ENCODE measurements at places on chromosomes 13 and 19. TPM values are rescaled to one million over a fixed set of nuclear protein-coding genes. Genes with fewer than 3 reads are reported as not detected.

Gene MYO16
- 0.15 TPM for total RNA-seq

Gene ZNF433
- 9.5 TPM for total RNA-seq

Gene PABPC3
- 0.04 TPM for total RNA-seq

DNA sequence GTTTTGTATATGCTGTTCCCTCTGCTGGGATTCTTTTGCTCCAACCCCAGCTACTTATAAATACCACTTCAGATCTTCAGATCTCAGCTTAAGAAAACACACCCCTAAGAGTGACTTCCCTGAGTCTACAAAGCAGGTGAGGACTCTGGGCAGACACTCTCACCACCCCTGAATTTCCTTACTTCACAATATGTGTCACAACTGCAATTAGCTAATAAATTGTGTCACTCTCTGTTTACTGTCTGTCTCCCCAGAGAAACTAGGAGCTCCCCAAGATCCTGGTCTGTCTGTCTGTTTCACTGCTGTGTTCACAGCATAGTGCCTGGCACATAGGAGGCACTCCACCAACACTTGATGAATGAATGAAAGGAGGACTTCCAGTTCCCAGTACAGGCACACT is 14.4 kb downstream of the CEBPA start:
- H3K4me3 ChIP-seq, result no peak overlapping the region
- H3K27me3 ChIP-seq, result no peaks in the 10 kb centered on the region
- H3K4me1 ChIP-seq, result peaks cover under 1% of the 10 kb centered on the region
- no peak for DNase-seq

GRCh38 chr13:38135592-38135991 is 214.1 kb upstream of the UFM1 start:
- no peaks in the 10 kb centered on the region for H3K4me1 ChIP-seq
- no peaks in the 10 kb centered on the region for H3K36me3 ChIP-seq
- no peak overlapping the region for H3K4me3 ChIP-seq
- DNase-seq, result no peak
- H3K27ac ChIP-seq, result no peak overlapping the region

DNA sequence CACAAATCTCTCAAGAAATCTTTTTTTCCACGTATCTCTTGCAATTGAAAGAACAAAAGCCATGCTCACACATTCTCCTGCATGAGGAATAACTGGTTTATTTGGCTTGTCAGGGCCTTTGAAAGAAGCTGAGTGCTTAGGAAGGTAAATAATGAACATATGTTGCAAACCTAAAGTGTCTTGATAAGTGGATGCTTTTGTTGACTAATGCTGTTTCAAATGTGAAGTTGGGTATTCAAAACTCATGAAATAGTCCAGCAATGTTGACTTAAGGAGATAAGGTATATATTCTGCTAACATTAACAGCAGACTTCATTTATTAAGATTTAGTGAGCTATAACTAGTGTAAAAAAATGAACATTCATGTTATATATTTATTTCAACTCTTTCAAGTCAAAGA is 1792.7 kb upstream of the MIR17HG start:
- no peaks in the 10 kb centered on the region for H3K4me1 ChIP-seq
- H3K27ac ChIP-seq, result no peak overlapping the region
- no peak overlapping the region for H3K4me3 ChIP-seq

GRCh38 chr19:45615795-45616703 is 14.0 kb upstream of the GPR4 start:
- H3K27me3 ChIP-seq, result no peaks in the 10 kb centered on the region
- DNase-seq, result peak; percentile 94
- peaks cover 3% of the 10 kb centered on the region for H3K4me1 ChIP-seq
- H3K36me3 ChIP-seq, result peaks cover 5% of the 10 kb centered on the region
- H3K4me3 ChIP-seq, result peak overlapping the region; percentile 30

Measured in cardiac muscle cell (in vitro differentiated cells and primary cell).